ENCODE measurements at places on chromosomes 6 and 20.

DNA sequence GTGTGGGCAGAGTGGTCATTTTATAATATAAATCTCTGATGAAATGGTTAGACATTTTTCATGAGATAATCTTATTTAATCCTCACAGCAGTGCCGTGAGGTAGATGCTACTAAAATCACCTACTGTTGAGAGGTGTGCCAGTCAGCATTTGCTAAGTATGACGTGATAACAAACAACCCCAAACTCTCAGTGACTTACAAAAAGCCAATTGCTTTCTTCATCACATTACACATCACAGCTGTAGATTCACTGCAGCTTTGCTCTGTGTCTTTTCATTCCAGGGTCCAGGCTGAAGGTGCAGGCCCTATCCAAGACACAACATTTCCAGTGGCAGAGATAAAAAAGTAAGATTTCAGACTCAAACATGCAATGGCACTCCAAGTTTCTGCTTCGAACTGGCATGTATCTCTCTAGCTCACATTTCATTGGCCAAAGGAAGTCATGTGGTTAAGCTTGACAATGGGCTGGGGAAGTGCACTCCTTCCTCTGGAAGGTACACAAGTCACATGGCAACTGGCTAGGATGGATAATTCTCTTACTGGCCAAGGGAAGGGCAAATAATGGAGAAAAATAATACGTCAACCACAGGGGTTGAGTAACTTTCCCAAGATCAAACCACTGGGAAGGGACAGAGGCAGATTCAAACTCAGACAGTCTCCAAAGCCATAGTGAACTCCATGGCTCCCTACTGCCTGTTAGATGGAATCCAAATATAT, 69.5 kb upstream of the EPB41L1 start:
- DNase-seq: no peak

DNA sequence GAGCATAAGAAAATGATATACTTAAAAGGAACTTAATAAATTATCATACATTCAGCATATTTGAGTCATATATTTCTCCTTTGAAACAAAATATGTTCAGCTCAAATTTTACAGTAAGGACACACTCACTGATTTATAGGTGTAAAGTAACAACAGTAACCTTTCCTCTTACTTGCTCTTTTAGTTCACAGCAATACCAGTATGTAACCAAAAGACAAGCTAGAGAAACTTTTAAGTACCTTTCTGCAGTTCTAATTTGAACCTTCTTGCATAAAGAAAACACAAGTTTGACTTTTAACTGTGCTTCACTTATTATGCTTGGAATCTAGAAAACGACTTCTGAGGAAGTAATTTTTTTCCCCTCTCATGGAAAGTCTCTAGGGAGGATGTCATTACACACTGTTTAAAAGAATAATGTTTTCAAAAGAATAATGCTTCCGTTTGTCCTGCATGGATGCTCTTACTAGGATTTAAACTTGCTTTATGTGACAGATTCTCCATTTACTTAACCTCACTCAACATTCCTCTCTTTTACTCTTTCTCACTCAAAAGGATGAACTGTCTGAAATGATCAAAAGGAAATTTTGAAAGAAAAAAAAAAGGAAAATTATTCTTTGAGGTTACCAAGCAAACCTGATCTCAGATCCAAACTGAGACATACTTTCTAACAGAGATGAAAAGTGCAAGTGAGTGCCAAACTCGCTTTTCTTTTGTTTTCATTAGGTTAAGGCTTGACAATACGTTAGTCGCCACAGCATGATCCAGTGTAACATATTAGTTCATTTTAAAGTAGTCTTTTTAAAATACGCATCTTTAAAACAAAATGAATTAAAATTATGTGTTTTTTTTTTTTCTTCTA, 22.4 kb upstream of the CALHM6 start:
- DNase-seq: no peak

- no peak for DNase-seq
Observed at GRCh38 chr6:122753688-122754056, 25.8 kb upstream of the FABP7 start.

GRCh38 chr6:111748231-111748647, 125.0 kb downstream of the FYN start:
- no peak for DNase-seq

DNA sequence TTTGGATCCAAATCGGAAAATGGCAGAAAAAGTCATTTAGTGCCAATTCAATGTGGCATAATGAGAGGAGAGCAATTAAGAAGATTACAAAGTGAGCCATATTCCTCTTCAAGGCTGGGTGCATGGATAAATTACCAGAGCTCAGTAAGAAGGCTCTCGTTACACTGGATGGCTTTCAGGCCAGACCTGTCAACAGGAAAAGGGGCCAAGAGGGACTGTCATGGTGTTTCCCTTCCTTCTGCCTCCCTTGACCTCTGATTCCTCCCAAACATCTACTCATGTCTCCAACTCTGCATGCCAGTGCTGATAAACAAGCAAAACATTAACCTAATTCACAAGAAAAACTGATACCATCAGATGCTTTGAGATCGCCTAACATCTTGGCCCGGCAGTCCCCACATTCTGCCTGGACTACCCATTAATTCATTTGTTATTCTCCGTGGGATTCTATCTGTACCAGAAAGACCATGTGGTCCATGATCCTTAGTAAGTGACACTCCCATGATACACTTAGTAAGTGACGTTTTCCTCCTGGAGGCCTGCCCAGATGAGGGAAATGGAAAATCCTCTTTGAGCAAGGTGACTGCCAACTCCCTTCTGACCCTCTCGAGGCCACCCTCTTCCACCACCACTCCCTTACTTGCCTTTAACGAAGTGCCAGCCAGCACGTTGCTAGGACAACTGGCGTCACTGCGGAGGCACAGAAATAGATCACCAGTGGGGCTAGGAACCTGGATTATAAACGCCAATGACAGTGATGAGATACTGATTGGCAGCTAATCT, 239.2 kb downstream of the GMPR start:
- DNase-seq: no peak

GRCh38 chr6:2917065-2917464, 14.0 kb upstream of the SERPINB9 start:
- no peak for DNase-seq

DNA sequence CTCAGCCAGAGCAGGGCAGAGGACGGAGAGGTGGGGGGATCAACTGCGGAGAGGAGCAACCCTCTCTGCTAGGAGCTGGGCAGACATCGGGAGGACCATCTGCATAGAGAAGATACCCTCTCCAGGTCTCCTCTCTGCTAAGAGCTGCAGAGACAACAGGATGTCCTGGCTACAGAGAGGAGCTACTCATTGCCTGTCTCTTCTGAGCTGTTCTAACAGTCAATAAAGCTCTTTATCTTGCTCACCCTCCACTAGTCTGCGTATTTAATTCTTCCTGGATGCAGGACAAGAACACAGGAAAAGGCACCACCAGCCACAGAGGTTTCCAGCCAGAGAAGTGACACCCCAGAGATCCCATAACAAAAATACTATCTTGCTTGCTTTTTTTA, 871.1 kb upstream of the GJE1 start:
- no peak for DNase-seq

DNA sequence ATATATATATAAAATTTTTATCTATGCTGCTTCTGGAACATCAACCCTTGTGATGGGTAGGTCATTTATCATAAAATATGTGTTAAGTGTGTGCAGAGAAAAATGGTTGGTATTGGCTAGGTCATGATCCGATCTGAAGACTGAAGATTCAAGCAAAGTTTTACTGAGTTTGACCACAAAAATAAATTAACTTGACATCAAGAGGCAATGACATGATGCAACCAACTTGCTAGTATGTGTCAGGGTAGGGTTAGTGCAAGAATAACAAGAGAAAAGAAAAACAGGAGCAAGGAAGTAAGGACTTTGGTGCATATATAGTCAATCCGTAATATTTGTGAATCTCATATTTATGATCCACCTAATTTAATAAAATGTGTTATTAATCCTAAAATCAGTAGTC, 1202.0 kb upstream of the ADGRB3 start:
- no peak for DNase-seq

DNA sequence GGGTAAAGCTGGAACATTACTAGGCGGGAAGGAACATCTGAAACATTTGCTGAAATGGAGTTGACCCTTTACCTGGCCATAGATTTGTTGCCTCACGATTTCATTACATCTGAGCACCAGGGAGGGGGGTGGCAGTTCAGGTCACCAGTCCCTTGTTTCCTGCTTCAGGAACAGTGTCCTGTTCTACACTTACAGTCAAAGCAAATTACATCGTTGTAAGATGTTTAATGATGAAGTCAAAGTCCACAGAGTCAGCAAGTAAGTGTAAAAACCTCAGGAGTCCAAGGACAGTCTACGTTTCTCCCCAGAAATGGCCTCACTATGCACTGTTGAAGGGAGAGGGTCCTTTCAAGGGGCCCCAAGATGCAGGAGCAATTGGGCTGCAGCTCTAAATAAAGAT, 8.9 kb upstream of the MICB start:
- DNase-seq: no peak

GRCh38 chr6:50791900-50792508, 26.7 kb upstream of the TFAP2B start:
- DNase-seq: peak; percentile 8

DNA sequence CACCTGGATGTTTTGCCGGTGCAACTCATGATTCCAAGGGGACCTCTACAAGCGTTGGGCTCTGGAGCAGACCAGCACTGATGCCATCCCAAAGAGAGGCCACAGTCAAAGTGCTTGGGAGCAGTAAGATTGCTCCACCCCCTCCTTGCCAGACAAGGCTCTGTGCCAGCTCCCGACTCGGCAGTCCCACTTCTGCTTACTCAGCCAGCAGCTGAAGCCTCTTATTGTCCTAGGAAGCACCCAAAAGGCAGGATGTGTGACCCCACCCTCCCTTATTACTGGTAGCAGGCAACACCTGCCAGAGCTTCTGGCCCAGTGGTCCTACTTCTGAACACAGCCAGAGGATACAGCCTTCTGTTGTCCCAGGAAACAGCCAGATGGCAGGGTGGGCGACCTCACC, 614.2 kb downstream of the TENT5A start:
- no peak for DNase-seq

DNA sequence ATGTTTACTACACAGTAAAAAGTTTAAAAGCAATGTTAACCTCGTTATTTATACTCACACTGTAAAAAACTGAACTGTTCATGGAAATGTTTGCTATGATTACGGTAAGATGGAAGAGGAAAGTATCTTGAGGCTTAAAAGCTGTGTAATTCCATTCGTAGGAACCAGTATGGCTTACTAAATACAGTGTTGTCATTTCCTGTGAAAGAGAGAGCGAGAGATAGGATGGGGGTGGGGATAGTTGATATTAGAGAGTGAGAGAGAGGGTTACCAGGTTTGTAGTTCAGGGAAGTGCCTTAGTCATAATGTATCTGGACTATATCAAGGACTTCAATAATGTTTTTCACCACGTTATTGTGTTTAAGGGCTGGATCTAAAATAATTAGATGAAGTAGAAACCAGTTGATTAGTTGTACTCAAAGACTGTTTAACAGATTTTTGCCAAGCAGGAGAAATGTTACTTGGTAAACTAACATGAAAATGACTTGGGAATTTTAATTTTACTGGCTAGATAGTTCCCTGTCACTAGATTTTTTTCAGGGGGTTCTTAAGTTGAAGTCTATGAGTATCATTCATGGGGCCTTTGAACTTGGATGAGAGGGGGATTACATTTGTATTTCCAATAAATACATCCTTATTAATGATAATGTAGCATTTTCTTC, 30.4 kb downstream of the AFDN start:
- DNase-seq: no peak

GRCh38 chr20:49391404-49392245, 90.8 kb downstream of the KCNB1 start:
- DNase-seq: no peak

DNA sequence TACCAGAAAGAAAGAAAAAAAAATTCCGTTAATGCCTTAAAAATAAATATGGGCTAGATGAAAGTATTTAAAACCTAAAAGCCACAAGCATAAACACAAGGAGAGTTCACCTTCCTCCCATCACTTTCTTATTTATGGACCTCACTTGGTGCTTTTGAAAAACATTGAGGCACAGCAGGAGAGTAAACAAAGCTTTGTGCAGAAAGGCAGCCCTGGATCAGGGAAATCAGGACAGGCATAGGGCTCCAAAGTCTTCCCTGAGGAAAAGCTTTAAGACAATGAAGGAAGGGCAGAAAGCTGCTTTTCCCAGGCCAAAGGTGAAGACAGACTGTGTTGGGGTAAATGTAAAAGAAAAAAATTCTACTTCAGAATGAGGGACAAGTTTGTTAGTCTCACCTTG, 207.9 kb downstream of the CLVS2 start:
- DNase-seq: no peak

DNA sequence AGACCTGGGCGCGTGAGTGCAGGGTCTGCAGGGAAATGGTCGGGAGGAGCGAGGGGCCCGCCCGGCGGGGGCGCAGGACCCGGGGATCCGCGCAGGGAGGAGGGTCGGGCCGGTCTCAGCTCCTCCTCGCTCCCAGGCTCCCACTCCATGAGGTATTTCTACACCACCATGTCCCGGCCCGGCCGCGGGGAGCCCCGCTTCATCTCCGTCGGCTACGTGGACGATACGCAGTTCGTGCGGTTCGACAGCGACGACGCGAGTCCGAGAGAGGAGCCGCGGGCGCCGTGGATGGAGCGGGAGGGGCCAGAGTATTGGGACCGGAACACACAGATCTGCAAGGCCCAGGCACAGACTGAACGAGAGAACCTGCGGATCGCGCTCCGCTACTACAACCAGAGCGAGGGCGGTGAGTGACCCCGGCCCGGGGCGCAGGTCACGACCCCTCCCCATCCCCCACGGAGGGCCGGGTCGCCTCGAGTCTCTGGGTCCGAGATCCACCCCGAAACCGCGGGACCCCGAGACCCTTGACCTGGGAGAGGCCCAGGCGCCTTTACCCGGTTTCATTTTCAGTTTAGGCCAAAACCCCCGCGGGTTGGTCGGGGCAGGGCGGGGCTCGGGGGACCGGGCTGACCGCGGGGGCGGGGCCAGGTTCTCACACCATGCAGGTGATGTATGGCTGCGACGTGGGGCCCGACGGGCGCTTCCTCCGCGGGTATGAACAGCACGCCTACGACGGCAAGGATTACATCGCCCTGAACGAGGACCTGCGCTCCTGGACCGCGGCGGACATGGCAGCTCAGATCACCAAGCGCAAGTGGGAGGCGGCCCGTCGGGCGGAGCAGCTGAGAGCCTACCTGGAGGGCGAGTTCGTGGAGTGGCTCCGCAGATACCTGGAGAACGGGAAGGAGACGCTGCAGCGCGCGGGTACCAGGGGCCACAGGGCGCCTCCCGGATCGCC, 54.2 kb upstream of the HLA-A start:
- DNase-seq: no peak

Measured in NCI-H1417 treated with DMSO at 0.1 percent for 48 hours (cell line).